ENCODE measurements at places on chromosomes 6 and 20.

DNA sequence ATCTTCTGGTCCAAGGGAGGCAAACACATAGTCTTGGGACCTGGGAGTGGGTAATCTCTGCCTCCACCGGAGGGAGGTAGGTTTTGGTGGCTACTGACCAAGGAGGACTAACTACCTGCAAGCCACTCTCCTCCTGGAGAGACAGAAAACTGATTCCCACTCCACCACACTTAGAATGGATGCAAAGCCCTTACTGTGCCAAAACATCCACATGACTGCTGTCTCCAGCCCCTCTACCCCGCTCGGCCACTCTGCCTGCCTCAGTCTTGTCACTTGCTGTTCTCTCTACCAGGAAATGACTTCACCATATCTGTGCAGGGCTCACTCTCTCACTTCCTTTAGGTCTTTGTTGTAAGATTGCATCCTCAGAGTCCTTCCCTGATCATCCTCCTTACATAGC is 129.5 kb upstream of the ARG1 start:
- DNase-seq = no peak

DNA sequence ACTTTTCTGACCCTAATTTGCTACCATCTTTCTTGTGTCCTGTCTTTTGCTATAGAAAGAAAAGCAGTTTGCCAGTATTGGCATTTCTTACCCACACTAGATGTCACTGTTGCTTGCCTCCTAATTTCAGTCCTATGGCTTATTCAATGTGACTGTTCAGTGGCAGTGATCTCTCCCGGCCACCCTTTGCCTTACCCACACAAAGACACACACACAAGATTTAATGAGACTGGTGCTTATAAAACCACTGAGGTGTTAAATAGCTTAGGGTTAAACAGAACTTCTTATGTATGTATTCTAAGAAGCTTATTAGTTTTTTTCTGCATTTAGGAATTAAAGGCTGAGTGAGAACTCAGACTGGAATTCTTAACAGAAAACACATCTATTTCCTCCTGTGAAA is 233.6 kb upstream of the ASCC3 start:
- peak; percentile 61 for DNase-seq

DNA sequence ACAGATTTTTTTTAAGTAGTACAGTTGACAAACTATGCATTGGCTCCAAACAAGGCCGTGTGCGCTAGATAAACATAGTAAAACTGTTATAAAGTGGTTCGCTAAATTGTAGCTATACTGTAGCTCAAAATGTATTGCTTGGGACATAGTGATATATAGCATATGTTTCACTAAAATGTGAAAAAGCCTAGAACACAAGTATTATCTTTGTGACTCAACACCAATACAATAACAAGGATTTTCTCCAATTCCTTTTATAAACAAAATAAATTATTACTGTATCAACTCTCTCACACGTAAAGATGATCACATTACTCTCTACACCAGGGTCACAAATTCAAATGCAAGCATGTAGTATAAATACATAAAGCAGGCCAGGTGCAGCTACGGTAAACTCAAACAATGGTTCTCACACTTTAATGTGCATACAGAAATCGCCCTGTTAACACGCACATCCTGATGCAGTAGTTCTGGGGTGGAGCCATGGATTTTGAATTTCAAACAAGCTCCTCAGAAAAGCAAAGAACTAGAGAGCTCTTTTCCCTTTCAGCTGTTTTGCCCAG is 214.6 kb downstream of the GMDS start:
- DNase-seq = no peak

GRCh38 chr6:4851035-4851434 is 74.8 kb downstream of the CDYL start:
- DNase-seq = no peak

DNA sequence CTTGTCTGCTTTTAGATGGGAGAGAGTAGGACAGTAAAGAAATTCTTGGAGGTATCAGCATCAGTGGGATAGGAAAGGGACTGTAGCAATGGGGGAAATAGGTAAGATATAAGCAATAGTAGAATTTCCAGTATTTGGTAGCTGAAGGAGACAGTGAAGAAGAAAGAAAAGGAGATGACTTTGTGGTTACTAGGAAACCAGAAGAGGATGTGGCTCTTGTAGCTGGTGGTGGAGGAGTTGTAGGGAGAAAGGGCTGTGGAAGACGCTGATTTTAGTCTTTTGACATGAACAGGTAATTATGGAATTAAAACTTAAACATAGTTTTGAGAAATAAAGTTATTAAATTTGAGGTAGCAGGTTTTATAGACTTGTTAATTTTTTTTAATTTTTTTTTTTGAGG is 26.1 kb downstream of the SH3BGRL2 start:
- no peak for DNase-seq

GRCh38 chr6:152130441-152130840 is 323.0 kb downstream of the ESR1 start:
- DNase-seq = no peak

GRCh38 chr6:143478479-143479062 is 28.0 kb downstream of the PEX3 start:
- no peak for DNase-seq

GRCh38 chr6:146211646-146212045 is 182.8 kb downstream of the GRM1 start:
- no peak for DNase-seq

GRCh38 chr6:170024940-170025339 is 265.9 kb downstream of the DLL1 start:
- DNase-seq = no peak

- no peak for DNase-seq
Observed at GRCh38 chr6:340991-341827, 48.9 kb downstream of the DUSP22 start.

DNA sequence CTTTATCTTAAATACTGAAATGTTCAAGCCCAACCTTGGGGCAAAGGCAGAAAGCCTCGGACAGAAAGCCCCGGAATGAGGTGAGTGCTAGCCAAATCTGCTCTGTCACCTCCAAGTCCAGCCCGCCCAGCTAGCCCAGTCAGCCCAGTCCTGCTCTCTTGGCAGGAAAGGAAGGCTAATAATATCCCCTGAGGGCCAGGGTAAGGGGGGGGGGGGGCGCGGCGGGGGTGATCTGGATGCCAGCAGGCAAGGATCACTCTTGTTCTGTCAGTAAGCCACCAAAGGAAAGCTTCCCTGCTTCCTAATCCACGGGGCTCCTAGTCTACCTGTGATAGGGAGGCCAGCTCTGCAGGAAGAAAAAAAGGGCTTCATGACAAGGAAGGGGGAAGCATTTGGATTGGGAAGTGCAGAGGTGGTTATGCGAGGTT is 1.1 kb downstream of the NDRG3 start:
- peak; percentile 60 for DNase-seq

GRCh38 chr6:21441386-21441785 is 152.2 kb upstream of the SOX4 start:
- no peak for DNase-seq

GRCh38 chr20:40643891-40644290 is 45.1 kb downstream of the MAFB start:
- DNase-seq = no peak

DNA sequence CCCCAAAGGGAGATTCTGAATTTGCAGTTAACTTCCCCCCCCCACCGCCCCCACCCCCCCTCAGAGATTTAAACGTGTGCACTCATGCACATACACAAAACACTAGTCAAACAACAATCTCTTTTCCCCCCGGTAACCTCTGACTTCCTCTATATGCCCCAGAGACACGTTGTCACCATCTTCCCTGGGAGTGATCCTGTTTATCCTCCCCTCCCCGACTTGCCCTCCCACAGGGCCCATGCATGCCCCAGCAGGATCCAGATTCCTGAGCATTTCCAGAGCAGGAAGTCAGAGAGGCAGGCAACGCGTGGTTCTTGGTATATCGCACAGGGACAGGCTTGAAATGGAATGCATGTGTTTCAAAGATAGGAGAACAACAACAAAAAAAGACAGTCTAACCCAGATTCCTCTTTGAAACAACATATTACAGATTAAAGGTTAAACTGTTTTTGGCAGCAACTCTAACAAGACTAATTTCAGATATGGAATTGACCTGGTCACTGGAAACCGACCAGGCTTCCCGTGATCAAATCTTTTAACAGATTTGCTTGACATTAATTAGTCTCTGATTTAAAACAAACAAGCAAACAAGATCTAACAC is 1.3 kb downstream of the BLCAP start:
- DNase-seq = peak; percentile 66

DNA sequence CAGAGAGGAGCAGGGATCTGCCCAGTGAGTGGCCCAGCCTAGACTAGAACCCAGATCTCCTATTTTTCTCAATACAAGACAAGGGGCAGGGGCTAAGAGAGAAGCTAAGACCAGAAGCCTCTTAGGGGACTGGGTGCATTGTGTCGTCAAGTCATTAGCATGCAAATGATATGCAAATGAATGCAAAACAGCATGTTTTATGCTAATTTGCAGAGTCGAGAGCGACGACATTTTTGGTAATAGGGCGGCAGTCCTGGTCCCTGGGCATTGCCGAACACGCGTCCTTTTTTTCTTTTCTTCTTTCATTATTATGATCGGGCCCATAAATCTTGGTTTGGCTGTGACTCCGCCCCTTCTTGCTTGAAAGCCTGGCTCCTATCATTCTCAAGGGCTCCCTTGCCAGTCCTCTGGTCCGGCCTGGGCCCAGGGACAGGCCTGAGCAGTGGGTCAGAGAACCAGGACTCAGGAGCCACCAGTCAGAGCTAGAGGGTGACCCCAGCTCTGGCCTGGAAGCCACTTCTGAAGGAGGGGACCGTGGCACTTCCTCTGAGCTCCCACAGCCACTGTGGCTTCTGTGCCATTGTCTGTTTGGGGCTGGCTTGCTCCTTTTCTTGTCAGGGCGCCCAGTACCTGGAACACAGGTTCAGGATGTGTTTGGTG is 32.0 kb upstream of the SCRT2 start:
- DNase-seq = no peak

GRCh38 chr6:130473886-130474285 is 108.1 kb downstream of the TMEM200A start:
- no peak for DNase-seq

- DNase-seq = no peak
Observed at GRCh38 chr6:87366072-87366827, 21.6 kb downstream of the C6orf163 start.

- no peak for DNase-seq
Observed at GRCh38 chr6:21987501-21987957, 309.3 kb downstream of the PRL start.

DNA sequence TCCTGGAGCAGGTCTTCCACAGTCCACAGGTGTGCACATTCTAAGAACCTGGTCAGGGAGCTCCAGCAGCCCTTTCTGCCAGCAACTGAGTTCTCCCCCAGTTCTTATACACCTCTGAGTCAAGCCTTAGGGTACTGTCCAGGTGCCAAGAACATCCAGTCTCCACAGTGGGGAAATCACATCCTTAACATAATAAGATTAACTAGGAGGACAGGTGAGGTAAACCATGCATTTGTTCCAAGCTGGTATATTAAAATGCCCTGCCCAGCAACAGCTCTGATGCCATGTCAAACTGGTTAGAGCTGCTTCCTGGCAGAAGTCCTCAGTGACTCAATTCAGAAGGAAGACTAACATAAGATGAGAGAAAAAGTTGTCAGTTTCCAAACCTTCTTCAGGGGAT is 303.9 kb upstream of the SGK1 start:
- no peak for DNase-seq

- peak; percentile 39 for DNase-seq
Observed at GRCh38 chr6:143397227-143398222, 53.0 kb downstream of the ADAT2 start.

- DNase-seq = peak; percentile 1
Observed at GRCh38 chr6:20399518-20399917, 2.2 kb upstream of the E2F3 start.

DNA sequence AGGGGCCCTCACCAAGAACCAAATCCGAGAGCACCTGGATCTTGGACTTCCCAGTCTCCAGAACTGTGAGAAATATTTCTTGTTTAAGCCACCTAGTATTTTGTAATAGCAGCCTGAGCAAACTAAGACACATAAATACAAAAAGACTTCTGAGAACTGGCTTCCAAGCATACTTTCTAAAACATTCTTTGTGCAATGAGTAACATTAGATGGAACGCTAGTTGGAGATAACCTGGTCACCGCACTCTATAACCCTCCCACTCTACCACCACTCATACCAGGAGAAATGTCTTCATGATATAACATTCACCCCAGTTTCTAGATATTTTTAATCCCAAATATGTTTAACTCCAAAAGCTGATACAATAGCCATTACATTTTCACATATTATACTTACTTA is 169.5 kb upstream of the THEMIS start:
- DNase-seq = no peak

DNA sequence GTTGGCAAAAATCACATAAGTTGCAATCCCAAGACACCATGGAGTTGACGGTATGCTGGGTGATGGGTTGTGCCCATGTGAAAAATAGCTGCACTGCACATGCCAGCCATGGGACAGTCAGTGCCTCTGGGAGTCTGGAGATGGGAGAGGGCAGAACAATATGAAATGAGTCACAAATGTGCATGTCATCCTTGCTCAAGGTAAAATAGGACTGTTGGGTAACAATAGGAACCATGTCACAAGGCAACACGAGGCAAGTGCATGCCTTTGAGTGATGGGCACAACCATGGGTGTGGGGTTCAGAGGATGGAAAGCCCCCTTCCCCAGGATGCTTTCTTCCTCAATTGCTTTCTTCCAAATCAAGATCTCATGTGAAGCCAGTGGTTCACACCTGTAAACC is 70.5 kb upstream of the PIM1 start:
- no peak for DNase-seq

DNA sequence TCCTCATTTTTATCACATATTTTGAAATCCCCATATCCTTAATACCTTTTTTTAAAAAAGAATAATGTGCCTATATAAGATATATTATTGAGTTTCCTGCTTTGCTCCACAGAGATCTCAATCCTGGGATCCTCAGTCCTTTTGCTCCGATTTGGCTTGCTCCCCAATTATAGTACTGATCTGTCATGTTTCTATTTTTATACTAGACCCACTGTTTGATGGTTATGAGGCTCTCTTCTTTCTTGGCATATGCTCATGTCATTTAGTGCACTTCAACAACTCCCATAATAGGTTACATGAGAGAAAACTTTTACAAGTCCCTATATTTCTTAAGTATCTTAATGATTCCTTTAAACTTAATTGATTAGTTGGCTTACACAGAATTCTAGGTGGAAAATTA is 958.5 kb upstream of the EPHA7 start:
- DNase-seq = no peak

DNA sequence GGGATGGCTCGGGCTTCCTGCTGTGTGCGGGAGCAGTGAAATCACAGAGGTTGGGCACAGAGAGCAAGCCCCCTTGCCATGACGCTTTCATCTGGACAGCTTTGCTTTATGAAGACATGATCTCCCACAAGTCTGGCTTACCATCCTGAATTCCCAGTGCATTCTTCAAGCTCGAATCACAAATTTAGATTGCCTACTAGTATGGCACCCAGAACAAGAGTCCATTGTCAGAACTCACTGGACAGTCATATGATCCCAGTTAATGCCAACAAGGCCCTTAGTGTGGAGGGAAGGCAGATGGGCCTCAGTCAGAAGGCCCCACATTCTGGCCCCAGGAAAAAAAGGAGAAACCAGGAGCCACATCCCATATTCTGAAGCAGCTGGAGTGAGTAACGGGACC is 147.3 kb upstream of the FOXQ1 start:
- DNase-seq = no peak

- DNase-seq = peak; percentile 23
Observed at GRCh38 chr6:31730631-31731086, 1.6 kb upstream of the DDAH2 start.
